Metanephros (tissue), 2 donors: ENCODE measurements at places on chromosomes 13 and 19. TPM values are rescaled to one million over a fixed set of nuclear protein-coding genes. Genes with fewer than 3 reads are reported as not detected.

The ADGRE3 gene
- 1.3 TPM for total RNA-seq

The PTGER1 gene
- 23.0 TPM for total RNA-seq

The MBD3L3 gene
- total RNA-seq = not detected

The ZNF91 gene
- total RNA-seq = 116 TPM

The SERPINE3 gene
- total RNA-seq = not detected

The CGB8 gene
- total RNA-seq = not detected

The LRRC63 gene
- total RNA-seq = 0.12 TPM

The IGLON5 gene
- total RNA-seq = 1.6 TPM

The NLRP5 gene
- not detected for total RNA-seq

The ACER1 gene
- not detected for total RNA-seq

The ZNF606 gene
- total RNA-seq = 47.6 TPM

The LGI4 gene
- 5.1 TPM for total RNA-seq

The TMIGD2 gene
- 0.70 TPM for total RNA-seq

The SULT2A1 gene
- 0.41 TPM for total RNA-seq

The TMEM59L gene
- total RNA-seq = 5.4 TPM

The GNG7 gene
- 6.3 TPM for total RNA-seq

The MCEMP1 gene
- 0.64 TPM for total RNA-seq
